SK-N-SH treated with all-trans-retinoic acid at 6 μM for 48 hours (cell line): ENCODE measurements at places on chromosomes 1 and 21.

GRCh38 chr1:38950553-38950952 lies 8.9 kb upstream of the RHBDL2 start:
- no peak for ATAC-seq

GRCh38 chr1:226908913-226909312 lies 31.2 kb upstream of the COQ8A start:
- ATAC-seq = no peak

DNA sequence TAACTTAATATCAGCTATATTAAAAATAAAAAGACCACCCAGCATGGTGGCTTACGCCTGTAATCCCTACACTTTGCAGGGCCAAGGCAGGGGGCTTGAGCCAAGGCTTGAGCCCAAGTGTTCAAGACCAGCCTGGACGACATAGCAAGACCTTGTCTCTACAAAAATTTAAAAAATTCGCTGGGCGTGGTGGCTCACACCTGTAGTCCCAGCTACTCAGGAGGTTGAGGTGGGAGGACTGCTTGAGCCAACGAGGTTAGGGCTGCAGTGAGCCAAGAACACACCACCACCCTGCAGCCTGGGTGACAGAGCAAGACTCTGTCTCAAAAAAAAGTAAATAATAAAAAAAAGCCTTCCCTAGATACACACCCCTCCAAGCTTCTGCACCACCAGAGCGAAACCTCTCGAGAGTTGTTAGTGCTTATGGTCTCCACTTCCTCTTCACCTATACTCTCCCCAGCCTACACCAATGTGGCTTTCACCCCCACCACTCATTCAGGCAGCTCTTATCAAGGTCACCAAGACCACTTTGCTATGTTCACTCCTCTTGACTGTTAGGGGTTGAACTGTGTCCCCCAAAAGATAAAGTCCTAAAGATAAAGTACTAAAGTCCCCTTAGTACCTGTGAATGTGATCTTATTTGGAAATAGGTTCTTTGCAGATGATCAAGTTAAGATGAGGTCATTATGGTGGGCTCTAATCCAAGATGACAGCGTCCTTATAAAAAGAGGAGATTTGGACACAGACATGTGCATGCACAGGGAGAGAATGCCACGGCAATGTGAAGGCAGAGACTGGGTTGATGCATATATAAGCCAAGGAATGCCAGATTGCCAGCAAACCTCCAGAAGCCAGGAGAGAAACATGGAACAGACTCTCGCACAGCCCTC lies 6.8 kb upstream of the PPP1R15B start:
- ATAC-seq = peak; percentile 30

GRCh38 chr1:15953294-15953771 lies 22.6 kb downstream of the ZBTB17 start:
- peak; percentile 14 for ATAC-seq
